ENCODE measurements at places on chromosomes 6 and 20.

DNA sequence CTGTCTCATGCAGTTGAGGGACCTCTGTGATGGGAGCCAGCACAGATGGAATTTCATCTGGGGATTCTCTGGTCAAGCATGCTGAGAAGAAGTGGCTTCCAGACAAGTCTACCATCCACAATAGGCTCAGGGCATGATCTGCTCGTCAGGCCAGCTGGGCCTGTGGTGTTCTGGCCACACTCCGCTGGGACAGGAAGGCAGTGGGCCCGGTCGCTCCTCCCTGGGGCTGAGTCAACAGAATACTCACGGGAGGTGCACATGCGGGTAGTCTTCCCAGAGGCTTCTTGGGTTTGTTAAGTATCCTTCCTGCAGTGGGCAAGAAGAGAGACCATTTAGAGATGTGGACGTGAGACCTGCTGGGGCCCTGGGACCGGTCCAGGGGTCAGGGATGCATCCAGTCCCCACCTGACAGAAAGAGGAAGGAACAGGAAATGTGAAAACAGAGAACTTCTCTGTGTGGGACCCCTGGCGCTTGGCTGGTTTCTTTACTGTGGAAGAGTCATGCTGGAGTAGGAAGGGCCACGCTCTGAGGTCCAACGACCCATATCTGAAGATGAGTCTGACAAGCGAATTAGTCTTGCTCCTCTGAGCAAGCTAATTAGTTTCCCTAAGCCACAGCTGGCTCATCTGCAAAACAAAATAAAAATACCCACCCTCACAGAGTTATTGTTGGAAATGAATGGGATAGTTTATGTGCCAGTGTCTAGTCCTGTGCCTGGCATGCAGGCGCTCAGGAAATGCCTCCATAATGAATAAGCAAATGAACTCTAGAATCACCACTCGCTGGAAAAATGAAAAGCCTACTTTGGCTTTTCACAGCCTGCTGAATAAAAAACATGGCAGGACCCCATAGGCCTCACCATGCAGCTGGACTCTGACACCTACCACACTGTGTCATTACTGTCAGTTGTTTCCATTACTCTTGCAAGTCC, 67.3 kb downstream of the TRAM2 start:
- DNase-seq, result no peak

DNA sequence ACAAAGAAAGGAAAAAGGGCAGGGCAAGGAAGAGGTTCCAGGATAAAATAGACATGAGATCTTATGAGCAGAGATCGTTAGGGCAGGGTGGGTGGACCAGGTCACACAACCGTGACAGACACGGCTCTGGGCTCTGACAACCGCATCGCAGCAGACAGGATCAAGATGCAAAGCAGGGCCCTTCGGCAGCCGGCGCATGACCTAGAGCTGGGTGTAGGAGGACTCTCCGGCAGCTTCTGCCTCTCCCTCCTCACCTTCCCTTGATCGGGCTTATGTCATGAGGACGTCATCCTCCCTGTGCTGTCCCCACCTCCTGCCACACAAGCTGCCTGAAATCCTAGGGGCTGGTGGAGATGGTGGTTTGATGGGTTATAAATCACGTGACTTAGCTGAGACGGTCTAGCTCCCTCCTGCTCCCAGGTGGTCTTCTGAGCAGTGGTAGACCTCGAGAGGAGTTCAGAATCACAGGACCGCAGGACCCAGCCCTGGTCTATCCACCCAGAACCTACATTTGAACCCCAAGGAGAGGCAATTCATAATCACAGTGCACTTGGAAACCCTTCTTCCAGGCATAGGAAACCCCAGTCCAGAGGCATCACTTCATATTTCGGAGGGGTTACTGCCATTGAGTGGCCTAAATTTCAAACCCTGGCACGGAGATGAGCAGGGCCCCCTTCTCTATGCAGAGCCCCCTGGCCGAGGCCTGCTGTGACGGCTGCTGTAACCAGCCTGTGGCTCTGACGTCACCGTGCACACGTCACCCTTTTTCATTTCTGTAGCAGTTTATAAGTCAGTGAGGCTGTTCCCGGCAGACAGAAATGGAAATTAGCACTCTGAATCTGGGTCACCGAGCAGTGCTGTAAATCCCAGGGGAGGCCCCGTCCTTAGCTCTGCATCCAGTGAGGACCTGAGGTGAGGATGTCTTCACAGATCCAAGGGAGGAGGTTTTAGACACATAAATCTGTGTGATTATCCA, 8.7 kb upstream of the CCR6 start:
- DNase-seq, result peak; percentile 22

GRCh38 chr6:19587238-19587942, 249.8 kb upstream of the ID4 start:
- no peak for DNase-seq

- no peak for DNase-seq
Measured at GRCh38 chr6:149500096-149500495, 15.3 kb upstream of the ZC3H12D start.

DNA sequence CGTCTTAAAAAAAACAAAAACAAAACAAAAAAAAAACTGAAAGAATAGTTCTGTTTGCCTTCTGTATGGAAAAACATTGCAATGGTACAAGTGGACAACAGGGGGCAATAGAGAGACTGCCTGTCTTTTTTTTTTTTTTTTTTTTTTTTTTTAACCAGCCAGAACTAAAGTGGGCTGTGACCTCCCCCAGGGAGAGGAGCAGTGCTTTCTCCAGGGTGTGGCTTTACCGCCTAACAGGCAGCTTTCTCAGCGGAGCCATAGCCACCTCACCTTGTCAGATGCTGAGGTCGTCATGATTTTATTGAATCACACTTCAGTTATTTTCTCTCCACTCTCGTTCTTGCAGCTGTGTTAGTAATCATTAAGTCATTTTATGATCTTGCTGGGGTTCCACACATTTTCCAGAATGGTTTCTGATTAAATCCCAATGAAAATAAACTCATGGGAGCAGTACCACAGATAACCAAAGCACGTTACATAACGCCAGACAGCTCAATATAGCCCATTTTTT, 78.4 kb downstream of the GMPR start:
- peak; percentile 51 for DNase-seq

DNA sequence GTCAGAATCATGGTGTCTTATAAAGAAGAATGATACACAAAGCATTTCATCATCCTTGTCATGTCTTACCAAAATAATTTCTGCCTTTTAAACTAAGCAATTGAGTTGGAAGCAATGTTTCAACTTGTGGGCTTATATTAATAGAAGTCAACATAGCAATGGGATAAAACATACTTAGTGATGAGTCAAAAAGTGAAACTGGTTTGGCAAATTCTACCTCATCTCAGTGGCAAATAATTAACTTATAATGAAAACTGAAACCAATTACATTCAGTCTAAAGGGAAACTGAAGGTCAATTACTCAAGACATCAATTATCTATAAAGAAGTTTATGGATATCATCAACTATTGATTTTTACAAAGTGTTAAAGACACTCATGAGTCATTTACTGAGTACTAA, 463.8 kb downstream of the BMP2 start:
- DNase-seq, result no peak

- no peak for DNase-seq
Measured at GRCh38 chr6:55950071-55950814, 74.9 kb upstream of the BMP5 start.

DNA sequence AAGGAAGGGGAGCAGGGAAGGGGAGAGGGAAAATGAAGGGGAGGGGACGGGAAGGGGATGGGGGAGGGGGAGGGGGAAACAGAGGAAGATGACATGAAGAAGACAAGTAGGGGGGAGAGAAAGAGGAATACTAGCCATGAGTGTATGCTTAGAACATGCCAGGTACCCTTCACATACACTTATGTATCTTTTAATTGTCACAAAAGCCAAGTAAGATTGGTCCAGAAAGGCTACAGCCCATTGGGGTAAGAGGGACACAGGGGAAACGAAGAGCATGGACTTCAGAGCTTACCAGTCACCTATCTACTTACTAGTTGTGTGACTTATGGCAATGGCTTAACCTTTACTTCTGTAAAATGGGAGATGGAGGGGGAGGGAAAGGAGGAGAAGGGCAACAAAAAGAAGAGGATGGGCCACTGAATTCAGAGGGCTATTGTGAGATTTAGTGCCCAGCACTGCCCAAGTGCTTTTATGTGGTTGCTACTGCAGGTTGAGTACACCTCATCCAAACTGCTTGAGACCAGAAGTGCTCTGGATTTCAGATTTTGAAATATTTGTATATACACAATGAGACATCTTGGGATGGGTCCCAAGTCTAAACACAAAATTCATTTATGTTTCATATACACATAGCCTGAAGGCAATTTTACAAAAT, 90.3 kb downstream of the ARHGAP18 start:
- DNase-seq, result no peak

- DNase-seq, result no peak
Measured at GRCh38 chr6:157095569-157095968, 227.8 kb downstream of the TMEM242 start.

- no peak for DNase-seq
Measured at GRCh38 chr20:24535941-24536730, 66.7 kb downstream of the SYNDIG1 start.

DNA sequence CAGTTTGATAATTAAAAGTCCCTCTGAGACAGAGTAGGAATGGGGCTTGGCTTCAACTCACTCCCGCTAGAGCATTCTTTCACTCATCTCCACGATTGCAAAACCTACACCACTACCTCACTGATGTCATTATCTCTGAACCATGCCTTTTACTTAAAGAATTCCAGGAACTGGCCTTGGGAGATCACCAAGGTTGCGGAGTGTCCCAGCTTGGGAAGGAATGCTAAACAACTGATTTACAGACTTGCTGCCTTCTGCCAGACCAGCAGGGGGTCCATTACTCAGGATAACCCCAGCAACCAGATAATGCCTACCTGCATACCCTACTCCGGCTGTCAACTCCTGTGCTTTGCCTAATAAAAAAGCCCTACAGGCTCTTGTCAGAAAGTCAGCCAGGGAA, 102.2 kb upstream of the RALGAPA2 start:
- DNase-seq, result no peak

GRCh38 chr6:165967810-165968407, 199.7 kb downstream of the TBXT start:
- DNase-seq, result no peak

DNA sequence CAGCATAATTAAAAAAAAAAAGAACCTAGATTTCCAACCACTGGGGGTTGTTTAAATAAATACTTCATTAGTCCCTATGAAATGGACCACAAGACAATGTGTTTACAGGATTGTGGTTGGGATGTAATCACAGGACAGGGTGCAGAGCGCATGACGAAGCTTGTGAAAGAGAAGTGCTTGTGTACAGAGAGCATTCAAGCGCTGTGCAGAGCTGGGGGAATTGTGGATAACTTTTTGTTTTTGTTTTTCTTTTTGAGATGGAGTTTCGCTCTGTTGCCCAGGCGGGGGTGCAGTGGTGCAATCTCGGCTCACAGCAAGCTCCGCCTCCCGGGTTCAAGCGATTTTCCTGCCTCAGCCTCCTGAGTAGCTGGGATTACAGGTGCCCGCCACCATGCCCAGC, 22.3 kb downstream of the LAMA5 start:
- no peak for DNase-seq

GRCh38 chr20:6588296-6588695, 179.2 kb upstream of the BMP2 start:
- no peak for DNase-seq

DNA sequence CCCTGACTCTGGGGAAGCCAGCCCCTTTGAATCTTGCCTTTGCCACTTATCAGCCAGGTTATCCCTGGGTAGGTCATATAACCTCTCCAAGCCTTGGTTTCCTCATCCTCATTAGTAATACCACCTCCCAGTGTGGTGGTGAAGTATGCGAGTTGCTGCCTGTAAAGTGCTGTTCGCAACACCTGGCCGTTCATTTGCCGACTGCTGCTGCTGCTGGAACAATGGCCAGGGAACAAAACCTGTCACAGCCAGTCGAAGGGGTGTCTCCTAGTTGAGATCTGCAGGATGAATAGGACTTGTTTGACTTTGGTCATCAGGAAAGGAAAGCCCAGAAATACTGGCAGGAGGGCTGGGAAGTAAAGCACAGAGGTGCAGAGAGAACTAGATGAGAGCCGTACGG, 6.1 kb downstream of the MANBAL start:
- no peak for DNase-seq

- no peak for DNase-seq
Measured at GRCh38 chr6:145468534-145468933, 266.8 kb downstream of the EPM2A start.

GRCh38 chr6:74676906-74677305, 528.9 kb downstream of the COL12A1 start:
- no peak for DNase-seq

GRCh38 chr20:47713878-47714450, 71.3 kb downstream of the SULF2 start:
- peak; percentile 60 for DNase-seq

DNA sequence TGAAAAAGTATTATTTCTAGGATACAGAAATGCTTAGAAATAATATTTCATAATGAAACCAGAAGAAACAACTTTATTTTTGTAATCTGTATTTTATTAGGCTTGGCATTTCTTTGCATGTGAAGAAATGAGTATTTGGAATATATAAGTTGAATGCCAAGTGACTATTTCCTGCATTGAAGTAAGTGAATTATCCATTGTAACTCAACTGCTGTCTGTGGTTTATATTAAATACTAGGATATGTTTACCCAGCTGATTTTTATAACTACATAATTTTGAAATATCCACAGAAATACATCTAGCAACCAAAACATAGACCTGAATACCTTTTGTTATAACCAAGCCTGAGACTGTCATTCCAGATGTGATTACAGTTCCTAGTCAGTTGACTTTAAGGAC, 207.6 kb downstream of the THBS2 start:
- DNase-seq, result no peak

DNA sequence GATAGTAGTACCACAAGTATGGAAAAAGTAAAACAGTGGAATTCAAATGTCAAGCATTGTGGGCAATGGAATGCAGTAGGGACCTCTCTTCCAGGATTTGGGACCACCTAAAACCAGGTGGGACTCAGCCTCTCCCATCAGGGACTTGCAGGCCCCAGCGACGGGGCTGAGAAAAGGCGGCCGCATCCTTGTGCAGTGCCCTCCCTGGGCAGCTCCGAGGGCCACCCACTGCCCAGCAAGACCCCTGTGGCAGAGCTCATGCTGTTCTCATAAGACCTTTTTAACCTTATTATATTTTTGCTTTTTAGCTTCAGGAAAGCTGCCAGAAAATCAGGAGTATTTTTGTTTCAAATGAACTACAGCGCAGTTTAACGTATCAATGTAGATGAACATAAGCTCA, 142.6 kb upstream of the RPS6KA2 start:
- no peak for DNase-seq

DNA sequence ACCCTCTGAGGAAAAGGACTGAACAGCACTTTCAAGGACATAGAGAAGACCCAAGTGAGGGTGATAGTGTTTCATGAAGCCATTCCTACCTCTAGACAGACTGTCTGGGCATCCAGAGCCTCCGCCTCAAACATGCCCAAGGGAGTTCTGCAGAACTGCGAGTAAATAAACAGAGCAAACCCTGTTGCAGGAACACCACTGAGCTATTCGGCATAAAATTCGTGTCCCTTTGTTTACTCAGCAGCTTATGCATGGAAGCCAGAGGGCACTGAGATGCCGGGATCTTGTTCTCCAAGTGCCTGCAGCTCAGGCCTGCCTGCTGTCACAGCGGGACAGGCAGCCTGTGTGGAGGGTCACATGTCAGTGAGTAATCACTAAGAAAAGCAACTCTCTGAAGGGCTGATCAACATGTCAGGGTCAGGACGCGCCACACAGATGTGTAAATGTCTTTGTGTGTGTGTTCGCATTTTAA, 164.9 kb upstream of the HEY2 start:
- no peak for DNase-seq

Data from BE2C (cell line).